ENCODE measurements at places on chromosomes 4 and X.

- no peak for DNase-seq
These were observed 122.3 kb downstream of the VCX3B start for GRCh38 chrX:8586953-8587352.

- DNase-seq, result peak; percentile 41
These were observed 27.5 kb downstream of the ZFYVE28 start for GRCh38 chr4:2390784-2391421.

- DNase-seq, result no peak
These were observed 1.1 kb downstream of the TAFAZZIN start for GRCh38 chrX:154412468-154412867.

DNA sequence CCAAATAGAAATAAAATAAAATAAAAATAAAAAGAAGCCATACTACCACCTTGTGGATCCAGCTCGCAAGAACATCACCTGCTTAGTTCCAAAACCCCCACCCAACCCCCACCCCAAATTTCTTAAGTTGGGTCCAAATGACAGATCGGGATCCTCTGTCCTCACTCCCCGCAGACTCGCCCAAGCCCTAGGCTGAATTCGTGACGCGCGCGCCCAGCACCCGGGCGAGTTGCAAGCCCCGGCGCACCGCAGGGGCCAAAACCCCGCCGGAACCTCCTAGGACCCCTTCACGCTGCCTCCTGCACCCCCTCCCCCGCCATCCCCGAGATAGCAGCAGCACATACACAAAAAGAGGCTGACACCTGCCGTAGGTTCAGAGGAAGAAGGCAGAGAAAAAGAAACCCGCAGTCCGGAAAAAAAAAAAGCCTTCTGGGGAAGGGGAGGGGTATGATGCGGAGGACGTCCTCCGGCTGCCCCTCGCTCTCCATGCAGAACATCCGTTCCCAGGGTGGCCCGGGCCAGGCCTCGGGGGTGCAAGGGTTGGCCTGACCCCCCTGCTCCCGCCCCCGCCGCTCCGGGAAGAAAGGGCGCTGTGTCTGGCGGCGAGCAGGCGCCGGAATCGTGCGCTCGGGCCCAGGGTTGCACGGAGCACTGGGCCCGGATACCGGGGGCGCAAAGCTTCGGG, 2.6 kb downstream of the NLGN4X start:
- peak; percentile 6 for DNase-seq

DNA sequence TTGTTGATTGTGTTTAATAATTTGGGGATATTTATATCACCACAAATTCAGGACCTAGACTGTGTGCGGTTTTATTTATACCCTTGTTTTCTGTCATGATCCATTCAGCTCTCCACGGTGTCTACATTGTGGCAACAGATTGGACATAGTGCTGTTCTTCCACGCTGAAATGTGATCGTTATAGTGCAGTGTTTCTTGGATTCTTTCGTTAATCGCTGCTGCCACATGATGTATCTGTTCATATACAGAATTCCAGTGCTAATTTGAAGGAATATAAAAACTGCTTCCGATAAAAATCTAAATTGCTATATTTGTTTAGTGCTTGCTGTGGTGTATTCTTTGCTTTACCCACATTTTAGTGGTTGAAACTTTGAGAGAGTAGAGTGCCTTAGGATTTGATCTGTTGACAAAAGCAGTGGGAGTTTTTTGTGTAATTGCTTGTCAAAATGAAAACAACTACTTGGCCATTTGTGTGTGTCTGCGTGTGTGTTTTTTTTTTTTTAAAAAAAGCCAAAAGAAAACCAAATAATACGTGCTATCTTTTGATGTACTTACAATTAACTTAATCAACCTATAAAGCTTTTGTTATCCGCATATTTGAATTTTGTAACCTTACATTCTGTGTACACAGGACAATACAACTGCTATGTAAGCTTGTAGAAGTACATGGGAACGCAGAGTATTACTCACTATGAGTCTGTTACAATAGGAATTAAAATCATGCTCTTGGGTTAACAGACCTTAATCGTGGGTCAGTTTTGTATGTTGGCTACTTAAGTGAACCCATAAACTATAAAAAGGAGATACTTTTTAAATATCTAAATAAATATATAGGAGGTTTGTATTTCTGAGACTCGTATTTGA, 353.3 kb downstream of the ARHGAP24 start:
- peak; percentile 9 for DNase-seq

GRCh38 chr4:122747883-122748282, 15.4 kb downstream of the BBS12 start:
- no peak for DNase-seq

- DNase-seq, result no peak
These were observed 502.5 kb downstream of the TECRL start for GRCh38 chr4:63906660-63907183.

DNA sequence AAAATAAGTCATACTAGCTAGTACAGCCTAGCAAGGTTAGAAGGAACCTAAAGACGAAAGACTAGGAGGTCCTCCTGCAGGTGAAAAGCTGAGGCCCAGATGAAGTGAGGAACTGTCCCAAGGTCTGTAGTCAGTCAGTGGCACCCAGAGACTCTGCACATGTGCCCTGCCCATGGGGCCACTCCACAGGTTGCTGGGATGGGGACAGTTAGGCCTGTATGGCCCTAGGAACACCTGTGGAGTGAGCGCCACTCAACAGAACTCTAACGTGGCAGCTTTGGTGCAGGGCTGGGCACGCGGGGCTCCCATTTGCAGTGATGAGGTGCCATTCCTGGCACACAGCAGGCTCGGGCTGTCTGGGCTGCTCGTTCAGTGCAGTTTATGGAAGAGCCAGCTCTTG, 14.8 kb downstream of the ZNF185 start:
- DNase-seq, result no peak

GRCh38 chr4:105712766-105713165, 4.2 kb downstream of the GSTCD start:
- no peak for DNase-seq

DNA sequence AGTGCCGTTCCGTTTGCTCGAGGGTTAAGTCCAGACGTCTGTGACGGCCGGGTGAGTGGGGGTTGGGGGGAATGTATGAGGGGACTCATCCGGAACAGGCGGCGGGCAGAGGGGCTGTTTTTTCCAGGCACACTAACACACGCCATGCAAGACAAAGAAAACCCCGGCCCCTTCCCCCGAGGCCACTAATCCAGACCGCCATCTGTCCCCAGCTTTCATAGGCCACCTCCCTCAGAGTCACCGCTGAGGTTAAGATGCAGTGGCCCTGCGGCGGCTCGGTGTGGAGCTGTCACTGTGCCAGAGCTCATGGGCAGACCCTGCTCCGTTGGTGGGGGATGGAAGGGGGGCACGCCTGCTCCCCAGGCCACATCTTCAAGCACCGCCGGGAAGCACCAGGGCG, 34.1 kb downstream of the SORCS2 start:
- DNase-seq, result no peak

- DNase-seq, result no peak
These were observed 225.0 kb upstream of the PUDP start for GRCh38 chrX:7372825-7373525.

DNA sequence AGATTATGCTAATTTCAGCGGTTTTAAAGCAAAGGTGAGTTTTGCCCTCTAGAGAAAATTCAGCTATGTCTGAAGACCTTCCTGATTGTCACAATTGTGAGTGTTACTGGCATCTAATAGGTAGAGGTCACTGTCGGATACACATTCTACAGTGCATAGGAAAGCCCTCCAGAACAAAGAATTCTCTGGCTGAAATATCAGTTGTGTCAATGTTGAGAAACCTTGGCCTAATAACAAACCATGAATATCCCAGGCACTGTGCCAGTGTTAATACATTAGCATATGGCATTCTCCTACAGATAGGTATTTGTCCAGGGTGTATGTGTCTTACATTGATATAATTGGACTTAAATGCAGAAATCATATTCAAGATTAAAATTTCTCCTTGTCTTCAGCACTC, 294.3 kb downstream of the FSTL5 start:
- DNase-seq, result no peak

- no peak for DNase-seq
These were observed 18.4 kb downstream of the IQSEC2 start for GRCh38 chrX:53262918-53263394.

GRCh38 chr4:148514581-148514980, 72.4 kb upstream of the NR3C2 start:
- no peak for DNase-seq

DNA sequence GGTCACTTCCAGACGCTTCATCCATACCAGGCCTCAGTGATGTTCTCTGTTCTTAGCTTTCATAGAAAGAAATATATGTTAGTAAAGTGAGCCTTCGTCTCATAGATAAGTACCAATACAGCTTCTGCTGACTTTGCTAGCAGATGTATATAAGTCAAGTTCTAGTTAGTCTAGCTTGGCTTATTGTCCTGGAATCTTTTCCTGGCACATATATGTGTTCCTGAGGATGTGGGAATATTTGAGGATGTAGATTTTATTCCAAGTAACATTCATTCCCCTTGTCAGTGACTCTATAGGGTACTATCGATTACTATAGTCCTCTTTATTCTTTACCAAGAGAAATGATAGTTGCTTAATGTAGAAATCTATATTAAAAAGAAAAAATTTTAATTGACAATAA, 135.2 kb upstream of the FAM9C start:
- DNase-seq, result no peak

GRCh38 chr4:89868999-89869589, 25.6 kb upstream of the MMRN1 start:
- no peak for DNase-seq

Measured in NCI-H1694 (cell line).